Hematopoietic multipotent progenitor cell treated with erythropoietin and hydrocortisone succinate and interleukin-3 and kit ligand, for 15 days (in vitro differentiated cells): ENCODE measurements at places on chromosomes 7 and 10.
A peak's percentile ranks its signal among the peaks of the same experiment; 100 is the strongest.

GRCh38 chr7:114956702-114957101 is 34.8 kb downstream of the MDFIC start:
- no peak for DNase-seq

GRCh38 chr7:70763961-70764691 is 367.8 kb upstream of the GALNT17 start:
- no peak for DNase-seq

GRCh38 chr10:43420369-43421200 is 11.6 kb upstream of the HNRNPF start:
- peak; percentile 81 for DNase-seq

DNA sequence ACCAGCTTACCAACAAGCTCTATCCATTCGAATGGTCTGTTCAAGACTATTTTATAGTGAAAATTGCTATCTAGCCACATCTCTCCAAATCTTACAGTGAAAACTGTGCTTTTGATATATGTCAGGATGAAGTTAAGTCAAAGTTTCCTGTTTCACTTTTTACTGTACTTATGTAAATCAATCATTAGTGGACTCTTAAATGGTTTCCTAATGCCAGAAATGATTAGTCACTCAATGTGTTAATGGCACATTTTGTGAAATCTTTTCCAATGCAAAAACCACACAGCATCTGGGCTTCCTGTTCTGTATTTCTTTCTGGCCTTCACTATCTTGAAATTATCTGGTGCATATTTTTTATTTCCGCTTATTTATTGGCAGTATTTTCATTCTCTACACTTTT is 87.3 kb upstream of the STEAP1B start:
- DNase-seq: no peak

DNA sequence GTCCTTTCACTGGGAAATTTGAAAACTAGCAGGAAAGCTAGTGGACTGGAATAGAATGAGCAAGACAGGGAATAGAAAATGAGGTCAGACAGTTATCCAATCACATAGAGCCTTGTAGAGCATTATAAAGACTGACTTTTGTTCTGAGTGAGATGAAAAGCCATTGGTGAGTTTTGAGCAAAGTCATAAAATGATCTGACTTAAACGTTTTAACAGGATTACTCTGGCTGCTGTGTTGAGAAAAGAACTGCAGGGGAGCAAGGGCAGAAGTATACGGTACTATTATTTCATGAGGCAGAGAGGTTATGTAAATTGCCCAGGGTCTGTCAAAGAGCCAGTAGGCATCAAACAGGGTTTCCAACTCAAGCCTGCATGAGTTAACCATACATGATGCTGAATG is 393.4 kb downstream of the TFEC start:
- no peak for DNase-seq

GRCh38 chr7:10874666-10875065 is 99.0 kb upstream of the PHF14 start:
- DNase-seq: no peak

DNA sequence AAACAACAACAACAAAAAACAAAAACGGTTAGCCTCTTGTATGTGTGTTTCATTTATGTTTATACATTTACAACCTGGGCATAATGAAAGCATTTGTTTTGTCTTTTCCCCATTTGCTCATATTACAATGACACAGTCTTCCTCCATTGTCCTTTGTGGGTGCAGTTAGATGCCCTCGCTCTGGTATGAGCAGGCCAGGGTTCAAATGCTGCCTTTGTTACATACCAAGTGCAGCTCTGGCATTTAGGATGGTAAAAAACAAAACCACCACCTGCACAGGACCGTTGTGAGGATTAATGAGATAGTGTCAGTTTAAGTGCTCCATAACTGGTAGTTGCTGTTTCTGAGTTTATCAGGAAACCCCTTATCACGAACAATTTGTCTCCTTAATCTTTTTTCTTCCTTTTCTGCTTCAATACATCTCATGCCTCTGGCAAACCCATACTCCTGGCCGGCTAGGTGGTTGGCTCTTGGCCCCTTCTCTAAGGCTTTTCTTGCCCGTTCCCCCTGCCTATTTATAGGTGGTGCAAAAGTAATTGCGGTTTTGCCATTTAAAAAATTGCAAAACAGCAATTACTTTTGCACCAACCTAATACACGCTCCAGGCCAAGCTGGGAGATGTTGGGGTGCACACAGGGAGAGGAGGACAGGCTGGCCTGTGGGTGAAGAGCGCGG is 18.6 kb upstream of the TMEM225B start:
- no peak for DNase-seq

DNA sequence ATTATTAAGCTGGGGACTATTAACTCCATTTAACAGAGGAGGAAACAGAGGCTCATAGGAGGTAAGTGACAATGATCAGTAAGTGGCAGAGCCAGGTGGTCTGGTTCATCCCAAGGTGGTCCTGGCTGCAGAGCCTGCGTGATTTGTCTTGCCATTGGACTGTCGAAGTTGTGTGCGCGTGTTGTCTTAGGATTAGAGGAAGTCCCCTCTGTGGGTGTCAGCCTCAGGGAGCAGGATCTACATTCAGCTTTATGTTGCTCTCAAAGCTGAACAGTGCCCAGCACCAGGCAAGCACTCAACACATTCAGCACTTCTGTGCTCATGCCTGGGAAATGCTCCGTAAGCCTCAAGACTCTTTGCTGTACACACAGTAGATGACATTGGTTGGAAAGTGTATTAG is 139.5 kb downstream of the HERPUD2 start:
- no peak for DNase-seq

- DNase-seq: no peak
These were observed 4.7 kb upstream of the EBF3 start for GRCh38 chr10:129968853-129969183.

- DNase-seq: no peak
These were observed 38.1 kb upstream of the SEPTIN7 start for GRCh38 chr7:35762781-35763180.

- no peak for DNase-seq
These were observed 121.8 kb upstream of the AFAP1L2 start for GRCh38 chr10:114526126-114526503.

DNA sequence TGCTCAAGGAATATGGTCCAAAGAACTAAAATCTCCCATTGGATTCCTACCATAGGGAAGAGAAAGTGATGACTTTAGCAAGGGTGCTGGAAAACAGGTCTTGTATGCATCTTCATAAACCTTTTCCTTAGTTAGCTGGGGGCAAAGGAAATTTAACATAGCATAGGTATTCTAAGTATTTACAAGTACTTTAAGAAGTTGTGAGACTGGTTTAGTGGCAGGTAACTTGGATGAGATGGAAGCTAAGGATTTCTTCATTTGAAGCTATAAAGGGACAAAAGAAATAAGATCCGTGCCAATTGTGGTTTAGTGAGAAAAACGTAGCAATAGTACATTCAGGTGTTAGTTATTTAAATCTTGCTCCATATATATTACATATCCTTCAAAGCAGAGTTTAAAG is 183.4 kb upstream of the TCF7L2 start:
- no peak for DNase-seq

GRCh38 chr7:137801003-137801402 is 45.8 kb downstream of the DGKI start:
- DNase-seq: no peak

DNA sequence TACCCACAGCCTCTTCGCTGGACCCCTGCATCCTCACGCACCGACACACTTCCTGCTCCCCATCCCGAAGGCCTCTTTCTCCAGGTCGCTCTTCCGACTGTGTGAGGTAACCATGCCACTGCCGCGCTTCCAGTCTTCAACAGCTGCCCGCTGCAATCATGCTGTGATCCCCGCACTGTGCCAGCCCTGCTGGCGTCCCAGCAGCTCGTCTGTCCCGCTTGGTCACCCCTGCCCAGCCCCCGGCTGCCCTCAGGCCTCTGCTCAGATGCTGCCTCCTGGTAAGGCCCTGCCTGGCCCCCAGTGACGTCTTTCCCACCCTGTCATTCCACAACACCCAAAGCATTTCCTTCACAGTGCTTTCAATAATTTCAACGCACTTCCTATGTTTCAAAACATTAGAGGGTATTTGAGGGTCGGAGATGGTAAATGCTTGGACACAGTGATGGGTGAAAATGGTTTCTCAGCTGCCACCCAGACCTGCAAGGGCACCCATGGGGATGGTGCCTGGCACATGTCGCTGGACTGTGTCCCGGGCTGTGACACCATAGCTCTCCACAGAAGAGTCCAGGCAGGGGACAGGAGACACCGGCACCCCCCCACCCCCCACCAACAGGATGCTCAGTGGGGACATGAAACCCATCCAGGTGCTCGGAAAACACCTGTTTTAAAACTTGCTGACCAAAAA is 125.2 kb downstream of the MAD1L1 start:
- no peak for DNase-seq

DNA sequence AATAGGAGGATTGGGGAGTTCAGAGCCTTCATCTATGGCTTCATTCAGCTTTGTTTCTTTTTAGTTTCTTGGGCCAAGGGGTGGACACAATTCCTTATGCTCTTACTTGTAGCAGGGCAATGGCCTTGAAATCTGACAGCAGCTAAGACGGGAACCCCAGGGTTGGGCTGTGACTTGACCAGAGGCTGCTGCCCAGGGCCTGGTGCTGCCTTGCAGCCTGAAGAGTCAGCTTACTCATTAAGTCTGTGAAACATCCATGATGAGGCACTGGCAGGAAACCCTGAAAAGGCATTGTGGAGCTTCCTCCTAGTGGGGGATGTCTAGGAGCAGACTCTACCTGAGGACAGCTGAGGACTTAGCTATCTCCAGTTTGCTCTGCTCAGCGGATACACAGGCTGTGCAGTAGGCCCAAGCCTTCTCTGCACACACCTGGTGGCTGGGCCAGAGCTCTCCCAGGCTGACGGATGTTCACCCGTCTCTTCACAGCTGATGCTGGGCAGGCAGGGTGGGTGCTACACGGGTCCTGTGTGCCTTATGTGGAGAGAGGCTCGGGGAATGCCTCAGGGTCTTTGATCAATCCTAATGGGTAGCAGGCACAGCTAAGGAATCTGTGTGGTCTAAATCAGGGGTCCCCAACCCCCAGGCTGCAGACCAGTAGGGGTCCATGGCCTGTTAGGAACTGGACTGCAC is 17.8 kb downstream of the CXCL12 start:
- DNase-seq: no peak

- DNase-seq: no peak
These were observed 48.4 kb upstream of the FZD8 start for GRCh38 chr10:35690534-35690933.

DNA sequence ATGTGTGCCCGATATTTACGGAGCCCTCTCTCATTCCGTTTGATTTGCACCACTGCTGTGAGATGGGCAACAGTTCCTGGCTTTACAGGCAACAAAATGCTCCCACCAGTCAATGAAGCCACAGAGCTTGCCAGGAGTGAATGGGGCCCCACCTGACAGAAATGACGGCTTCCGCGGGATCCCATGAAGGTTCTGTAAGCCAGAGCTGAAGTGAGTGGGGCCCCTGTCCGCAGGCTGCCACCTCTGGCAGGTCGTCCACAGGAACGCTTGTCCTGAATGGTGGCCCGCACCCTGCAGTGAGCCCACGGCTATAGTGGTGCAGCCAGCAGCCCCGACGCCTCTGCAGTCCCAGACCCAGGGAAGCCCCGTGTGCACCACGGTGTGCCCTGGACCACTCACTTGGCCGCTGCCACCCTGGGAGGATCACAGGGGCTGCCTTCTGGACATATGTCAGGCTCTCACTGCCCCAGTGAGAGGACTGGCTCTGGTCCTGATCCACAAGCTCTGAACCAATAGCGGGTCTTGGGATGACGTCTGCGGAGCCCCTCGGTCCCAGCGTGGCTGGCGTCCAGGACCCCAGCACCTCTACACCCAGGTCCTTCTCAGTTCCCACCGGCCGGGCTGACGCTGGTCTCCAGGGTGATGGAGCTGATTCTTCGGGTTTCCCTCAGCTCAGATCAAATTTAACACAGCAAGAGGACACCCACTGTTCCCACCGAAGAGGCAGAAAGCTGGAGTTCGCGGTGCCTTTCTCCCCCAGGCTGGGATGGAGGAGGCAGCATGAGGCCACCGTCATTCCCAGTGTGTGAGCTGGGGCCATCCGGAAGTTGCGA is 511.9 kb downstream of the DNAJB6 start:
- DNase-seq: no peak

- no peak for DNase-seq
These were observed 19.3 kb downstream of the VKORC1L1 start for GRCh38 chr7:65892161-65892560.

DNA sequence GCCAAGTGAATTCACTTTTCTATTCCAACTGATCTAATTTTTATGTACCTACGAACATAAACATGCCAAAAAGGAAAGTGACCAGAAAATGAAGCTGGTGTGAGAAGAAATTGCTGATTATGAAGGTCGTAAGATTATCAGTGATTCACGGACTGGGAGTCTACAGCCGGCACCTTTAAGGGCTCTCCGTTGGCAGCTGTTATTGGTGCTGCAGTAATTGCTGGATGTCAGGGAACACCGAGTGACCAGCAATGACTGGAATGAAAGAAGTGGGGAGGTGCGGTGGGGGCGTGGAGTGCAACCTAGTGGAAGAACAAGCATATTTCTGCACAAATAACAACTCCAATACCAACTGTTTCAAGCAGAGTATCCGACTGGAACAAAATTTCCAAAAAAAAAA is 109.8 kb upstream of the TARP start:
- no peak for DNase-seq

DNA sequence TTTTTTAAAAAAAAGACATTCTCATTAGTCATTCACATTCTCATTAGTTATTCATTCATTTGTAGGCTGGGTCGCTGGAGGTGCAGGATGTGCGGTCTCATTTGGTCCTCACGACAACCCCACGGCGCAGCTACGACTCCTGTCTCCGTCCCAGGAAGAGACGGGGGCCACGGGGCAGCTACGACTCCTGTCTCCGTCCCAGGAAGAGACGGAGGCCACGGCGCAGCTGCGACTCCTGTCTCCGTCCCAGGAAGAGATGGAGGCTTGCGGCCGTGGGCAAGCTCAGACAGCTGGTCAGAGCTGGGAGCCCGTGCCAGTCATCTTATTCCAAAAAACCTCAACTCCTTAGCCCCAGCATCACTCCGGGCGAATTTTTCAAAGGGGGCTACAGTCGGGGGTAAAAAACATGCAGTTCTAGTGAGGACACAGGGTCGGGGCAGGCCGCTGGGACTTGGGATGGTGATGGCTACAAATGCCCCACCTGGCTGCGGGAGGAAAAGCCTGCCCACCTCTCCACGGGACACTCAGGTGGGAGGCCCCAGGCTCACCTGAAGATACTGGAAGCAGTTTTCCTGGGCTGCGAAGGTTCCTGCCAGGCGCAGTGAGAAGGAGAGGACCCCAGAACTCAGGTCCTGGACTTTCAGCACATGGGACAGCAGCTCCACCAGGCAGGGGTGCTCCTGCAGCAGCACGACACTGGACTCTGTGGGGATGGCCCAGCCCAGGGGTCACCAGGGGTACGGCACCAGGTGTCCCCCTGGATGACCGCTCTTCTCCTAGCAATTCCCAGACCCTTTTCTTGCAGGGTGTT is 8.3 kb downstream of the BRAT1 start:
- DNase-seq: no peak

DNA sequence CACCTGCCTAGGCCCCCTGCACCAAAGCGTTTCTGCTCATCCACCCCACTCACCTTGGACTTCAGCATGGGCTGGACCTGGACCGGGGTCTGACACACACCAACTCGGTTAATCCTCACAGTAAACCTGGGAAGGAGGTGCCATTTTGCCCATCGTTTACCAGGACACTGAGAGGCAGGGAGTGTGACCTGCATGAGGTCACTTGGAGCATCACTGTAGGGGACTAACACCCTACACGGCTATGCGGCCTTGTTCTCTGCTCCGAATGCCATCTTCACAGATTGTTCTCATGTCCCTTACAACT is 33.0 kb downstream of the ANKRD16 start:
- no peak for DNase-seq
